ENCODE measurements at places on chromosomes 4 and X.

GRCh38 chr4:17576932-17577664 is at the start of gene LAP3:
LAP3 (plus strand) TSS chr4:17577198; CDS start chr4:17577466, 268 bp downstream.
- peak; percentile 100 for DNase-seq

DNA sequence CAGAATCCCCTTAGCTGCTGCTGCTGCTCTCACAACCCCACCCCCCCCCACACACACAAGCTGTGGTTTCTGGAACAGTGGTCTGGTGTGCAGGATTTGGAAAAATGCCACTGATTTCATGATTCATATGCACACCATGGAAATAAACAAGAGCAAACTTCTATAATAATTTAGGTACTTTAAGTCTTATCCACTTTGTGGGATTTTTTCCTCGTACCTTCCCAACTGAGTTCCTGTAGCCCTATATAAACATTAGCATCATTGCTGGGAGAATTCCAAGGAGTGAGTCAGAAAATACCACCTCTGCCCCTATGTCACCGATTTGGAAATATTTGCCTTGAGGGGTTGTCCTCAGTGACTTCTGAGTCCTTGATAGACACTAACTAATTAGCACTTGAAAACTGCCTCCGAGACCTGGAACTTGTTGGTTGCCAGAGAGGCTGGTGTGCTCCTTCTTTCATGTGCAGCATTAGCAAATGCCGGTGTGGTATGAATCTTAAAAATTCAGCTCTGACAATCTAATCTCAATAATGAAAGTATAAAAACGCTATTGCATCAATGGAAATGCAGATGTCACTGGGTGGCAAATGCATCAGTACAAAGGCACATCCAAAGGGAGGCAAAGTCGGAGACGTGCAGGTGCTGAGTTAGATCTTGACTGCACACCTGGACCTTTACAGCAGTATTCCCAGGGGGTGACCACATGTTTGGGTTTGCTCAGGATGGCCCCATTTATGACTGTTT is 61.8 kb downstream of the CPE start:
- DNase-seq: no peak

- no peak for DNase-seq
Observed at GRCh38 chr4:1991596-1992434, 17.0 kb downstream of the NELFA start.

- no peak for DNase-seq
Observed at GRCh38 chr4:27267339-27267969, 406.8 kb downstream of the STIM2 start.

GRCh38 chrX:11953615-11954014 is 184.7 kb upstream of the FRMPD4 start:
- DNase-seq: no peak

DNA sequence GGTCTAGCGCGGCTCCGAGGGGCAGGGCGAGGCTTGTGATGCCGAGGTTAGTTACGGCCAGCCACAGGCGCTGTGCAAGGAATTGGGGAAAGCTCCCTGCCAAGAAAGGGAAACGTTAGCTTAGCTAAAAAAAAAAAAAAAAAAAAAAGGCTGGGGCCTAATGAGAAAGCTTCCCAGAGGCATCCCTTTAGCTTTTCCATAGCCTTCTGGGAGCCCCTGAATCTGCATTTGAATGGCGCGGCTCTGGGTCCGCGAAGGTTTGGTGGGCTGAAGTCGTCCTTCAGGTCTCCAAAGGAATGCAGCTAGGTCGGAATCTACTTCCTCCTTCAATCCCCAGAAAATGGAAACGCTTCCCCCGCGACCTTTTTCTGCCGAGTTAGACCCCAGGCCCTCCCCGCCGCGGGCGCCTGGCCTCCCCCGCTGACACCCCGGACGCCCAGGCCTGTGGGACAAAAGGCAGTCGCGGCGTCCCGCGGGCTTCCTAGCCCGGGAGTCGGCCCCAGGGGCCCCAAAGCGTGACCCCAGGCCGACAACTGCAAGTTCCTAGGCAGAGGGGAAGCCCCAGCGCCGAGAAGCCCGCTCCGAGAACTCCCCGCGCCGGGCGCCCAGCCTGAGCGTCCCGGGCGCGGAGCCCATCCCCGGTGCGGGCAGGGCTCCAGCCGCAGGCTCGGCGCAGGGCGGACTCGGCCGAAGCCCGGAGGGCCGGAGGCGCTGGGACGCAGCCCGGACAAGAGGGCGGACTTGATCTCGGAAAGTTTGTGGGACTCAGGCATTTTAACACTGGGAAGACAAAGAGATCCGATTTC is 605 bp upstream of the FAT1 start:
- DNase-seq: no peak

- no peak for DNase-seq
Observed at GRCh38 chr4:24775750-24776149, 19.6 kb upstream of the SOD3 start.

DNA sequence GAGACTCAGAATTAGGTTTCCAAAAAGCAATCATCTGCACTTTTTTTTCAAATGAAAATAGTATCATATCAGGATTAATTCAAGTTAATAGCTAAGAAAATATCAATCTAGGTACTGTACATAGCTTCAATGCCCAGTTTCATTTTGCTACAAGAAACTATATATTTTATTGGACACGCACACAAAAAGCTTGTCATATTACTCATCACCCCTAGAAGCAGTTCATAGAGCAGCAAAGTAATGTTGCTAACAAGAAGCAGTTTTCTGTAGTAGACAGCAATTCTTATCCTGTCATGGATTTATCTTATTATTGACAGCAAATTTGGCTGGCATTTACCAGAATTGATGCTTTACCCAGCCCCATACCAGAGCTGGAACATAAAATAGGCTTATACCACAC is 52.3 kb upstream of the LSM6 start:
- DNase-seq: no peak

DNA sequence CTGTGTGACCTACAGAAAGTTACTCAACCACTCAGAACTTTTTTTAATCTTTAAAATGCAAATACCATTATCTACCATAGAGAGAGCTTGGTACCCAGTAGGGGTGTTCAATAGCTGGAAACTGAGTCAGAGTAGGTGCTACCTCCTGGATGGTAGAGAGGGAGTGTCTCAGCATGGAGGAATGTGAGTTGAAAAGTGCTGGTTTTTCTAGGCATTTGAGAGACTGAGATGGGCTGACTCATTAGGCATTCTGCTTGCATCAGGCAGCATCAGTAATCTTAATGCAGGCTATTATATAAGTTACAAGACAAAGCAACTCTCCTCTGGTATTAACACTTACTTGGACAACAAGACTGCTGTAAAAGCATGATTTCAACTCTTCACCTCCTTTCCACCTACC is 70.9 kb upstream of the ARHGEF9 start:
- no peak for DNase-seq

DNA sequence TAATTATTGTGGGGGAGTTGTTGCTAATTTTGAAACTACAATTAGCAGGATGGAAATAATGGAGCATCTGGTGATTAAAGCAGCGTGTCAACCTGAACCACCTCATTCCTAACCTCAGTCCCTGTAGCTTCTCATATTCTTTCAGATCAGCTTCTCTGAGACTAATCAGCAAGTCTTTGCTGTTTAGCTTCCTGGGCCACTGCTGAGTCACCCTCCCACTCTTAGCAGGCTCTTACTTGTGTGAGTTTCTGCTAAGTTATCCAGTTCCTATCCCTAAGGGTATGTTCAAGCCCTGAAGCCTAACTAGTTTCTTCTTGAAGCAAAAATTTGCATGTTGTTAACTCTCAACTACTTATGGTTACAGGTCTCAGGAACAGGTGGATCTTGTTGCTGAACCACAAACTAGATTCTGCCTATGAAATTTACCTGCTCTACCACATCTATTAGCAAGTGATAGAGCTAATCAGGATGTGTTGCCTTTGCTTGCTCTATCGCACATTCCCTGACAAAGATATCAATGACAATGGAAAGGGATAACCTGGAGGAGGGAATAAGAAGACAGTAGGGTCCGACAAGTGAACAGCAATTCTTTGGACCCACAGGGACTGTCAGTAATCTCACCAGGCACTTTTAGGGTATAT is 134.2 kb downstream of the EIF4E start:
- DNase-seq: no peak

GRCh38 chr4:79991601-79992000 is 81.4 kb downstream of the ANTXR2 start:
- no peak for DNase-seq

GRCh38 chr4:5954056-5954760 is 61.3 kb upstream of the CRMP1 start:
- no peak for DNase-seq

DNA sequence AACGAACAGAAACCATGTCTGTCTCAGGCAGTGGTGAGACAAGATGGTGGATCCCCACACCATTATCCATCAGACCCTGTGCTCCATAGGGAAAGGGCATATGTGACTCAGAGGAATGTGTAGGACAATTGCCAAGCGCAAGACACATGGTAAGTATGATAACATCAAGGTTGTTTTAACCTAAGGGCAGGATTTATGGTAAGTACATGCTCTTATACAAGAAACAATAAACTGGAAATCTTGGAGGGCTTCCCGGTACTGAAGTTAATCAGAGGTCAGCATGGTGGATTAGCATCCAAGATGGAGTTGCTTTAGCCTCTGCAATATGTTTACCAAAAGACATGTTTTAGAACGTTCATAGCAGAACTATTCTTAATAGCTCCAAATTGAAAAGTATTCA is 355.0 kb downstream of the PPP1R2C start:
- no peak for DNase-seq

DNA sequence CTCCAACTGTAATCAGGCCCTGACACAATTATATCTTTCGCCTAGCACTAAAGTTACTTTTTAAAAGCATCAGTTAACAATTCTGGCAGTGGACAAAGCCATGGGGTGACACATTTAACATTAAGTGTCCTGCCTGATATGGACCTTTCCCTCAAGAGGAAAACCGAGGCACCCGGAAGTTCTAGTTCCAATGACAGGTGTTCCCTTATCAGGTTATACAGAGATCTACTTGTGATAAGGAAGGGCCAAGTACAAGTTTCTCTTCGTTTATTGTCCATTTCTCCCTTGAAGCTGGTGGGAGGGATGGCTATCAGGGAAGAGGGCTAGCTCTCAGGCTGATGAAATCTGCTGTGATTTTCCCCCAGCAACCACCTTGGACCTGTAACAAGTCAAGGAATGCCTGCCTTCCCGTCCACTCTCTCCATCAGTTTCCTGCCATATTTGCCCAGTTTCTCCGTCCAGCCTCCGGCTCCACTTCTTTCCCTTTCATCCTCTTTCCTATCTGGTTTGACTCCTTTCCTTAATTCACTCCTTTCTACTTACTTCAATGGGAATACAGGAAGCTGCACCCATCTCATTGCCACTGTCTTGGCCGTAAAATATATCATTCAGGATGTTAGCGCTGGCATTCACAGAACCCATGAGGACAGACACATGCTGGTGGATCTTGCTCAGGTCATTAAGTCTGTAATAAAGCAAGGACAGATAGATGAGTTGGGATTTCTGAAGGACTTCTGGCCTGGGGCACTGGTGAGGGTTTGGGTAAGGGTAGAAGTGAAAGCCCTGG is 95.0 kb downstream of the DGKK start:
- DNase-seq: no peak
